ENCODE measurements at places on chromosomes 11 and 22. TPM values are rescaled to one million over a fixed set of nuclear protein-coding genes. Genes with fewer than 3 reads are reported as not detected.

The AIP gene
- 98.2 TPM for total RNA-seq

The ZNF408 gene
- 10.5 TPM for total RNA-seq

The SLC22A8 gene
- total RNA-seq: not detected

The HOATZ gene
- 0.88 TPM for total RNA-seq

The HSPB2 gene
- 5.2 TPM for total RNA-seq

DNA sequence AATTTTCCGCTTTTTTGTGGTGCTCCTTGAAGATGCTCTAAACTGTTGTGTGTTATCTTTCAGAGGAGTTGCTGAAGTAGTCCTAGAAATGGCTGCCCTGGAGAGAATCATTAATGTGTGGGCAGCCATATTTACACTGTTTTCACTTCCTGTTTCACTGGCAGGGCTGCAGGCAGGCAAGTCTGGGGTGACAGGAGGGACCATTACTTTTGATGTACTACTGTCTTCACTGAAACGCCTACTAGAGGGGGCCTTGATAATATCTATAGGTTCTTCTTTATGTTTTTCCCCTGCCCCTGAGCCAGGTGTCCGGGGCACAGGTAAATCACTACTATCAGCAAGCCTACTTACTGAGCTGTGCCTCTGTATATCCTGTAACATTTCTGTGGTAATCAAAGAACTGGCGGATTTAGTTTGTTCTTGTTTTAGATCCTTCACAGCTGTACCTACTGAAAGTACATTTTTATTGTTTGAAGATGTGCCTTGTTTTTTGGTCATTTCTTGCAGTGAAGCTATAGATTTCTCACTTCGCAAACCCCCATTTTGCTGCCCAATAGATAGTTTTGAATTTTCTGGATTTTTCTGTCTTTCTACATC is 39.7 kb downstream of the ACAT1 start:
- DNase-seq: no peak

- no peak for DNase-seq
Measured at GRCh38 chr22:48359613-48359965, 1468.1 kb downstream of the BRD1 start.

DNA sequence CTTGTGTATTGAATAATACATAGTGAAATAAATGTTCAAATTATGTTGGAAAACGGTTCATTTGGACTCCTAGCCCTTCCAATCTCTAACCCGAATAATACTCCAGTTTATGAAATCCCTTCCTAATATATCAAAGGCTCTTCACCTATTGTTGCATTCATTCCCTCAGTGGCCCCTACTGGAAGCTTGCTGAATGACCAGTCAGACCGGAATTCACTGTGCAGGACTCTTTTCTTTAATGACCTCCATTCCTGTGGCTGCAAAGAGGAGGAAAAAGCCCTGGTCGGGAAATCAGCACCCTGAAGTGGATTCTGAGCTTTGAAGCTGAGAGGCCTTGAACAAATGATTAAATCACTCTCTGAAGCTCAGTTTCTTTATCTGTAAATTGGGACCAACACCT is 19.1 kb upstream of the RCN1 start:
- no peak for DNase-seq

- DNase-seq: no peak
Measured at GRCh38 chr11:113591117-113591516, 115.0 kb downstream of the TMPRSS5 start.

GRCh38 chr22:39301926-39302325 is 17.5 kb downstream of the RPL3 start:
- DNase-seq: no peak

- no peak for DNase-seq
Measured at GRCh38 chr11:60966890-60967289, 4.6 kb upstream of the CD6 start.

DNA sequence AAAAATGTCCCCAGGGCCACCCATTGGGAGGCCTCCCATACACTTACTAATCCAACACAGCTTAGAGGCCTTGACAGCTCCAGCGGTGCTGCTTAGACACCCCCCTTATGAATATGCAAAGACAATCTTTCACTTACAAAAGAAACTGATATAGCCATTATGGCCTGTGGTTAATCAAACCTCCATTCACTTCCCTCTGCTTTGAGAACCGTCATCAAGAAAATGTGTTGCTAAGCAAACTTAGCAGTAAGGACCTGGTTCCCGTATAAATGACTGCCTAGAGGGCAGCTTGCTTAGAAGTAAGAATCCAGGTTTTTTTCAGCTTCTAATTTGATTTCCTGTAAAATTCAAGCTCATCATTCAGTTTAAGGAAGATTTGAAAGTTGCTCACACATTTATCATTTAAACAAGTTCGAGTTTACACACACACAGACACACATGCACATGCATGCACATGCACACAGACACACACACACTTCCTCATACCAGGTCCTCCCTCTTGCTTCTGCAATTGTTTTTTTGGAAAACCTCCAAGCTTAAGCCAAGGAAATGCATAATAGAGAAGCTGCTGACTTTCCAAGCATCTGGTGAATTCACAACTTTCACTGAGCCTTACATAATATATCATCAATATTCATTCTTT is 137.7 kb upstream of the BLID start:
- no peak for DNase-seq

- DNase-seq: no peak
Measured at GRCh38 chr22:22421392-22421791, 87.2 kb downstream of the ZNF280B start.

DNA sequence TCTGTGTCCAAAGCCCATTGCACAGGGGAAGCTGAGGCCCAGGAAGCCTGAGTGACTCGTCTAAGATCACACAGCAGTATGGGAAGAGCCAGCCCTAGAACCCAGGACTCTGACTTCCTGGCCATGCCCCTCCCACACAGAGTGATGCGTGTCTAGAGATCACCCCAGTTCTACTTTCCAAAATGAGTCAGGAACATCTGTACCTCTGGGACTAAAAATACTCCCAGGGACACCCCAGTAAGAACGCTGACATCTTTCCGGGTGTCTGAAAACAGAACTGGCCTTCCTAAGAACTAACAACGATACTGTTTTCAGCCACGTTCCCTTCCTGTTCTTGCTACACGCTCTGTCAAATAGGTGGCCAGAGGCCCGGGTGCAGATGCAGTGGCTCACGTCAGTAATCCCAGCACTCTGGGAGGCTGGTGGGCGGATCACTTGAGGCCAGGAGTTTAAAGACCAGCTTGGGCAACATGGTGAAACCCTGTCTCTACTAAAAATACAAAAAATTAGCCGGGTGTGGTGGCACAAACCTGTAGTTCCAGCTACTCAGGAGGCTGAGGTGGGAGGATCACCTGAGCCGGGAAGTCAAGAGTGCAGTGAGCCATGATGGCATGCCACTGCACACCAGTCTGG is 21.7 kb upstream of the PDGFB start:
- DNase-seq: no peak

- DNase-seq: no peak
Measured at GRCh38 chr11:73337846-73338245, 29.8 kb downstream of the ARHGEF17 start.

DNA sequence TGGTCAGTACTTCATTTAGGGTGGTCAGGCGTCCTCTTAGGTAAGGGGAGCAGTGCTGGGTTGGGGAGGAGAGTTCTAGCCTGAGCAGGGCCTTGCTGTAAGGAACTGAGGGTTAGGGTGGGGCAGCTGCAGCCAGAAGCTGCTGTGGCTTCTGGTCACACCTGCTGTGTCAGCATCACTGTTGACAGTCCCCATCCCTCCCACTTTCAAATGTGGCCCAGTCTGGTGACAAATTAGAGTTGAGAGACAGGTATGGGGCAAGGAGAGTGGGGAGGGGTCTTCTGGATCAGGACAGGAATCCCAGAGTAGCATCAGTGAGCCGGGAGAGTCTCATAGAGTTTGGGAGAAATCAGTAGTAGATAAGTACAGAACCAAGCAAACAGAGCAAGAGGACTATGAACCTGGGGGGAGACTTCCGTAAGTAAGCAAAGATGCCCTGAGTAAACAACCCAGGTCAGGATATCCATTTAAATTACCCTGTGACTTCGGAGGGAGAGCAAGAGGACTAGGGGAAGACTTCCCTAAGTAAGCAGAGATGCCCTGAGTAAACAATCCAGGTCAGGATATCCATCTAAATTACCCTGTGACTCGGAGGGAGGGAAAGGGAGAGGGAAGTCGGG is 53.7 kb downstream of the PPP6R2 start:
- no peak for DNase-seq

DNA sequence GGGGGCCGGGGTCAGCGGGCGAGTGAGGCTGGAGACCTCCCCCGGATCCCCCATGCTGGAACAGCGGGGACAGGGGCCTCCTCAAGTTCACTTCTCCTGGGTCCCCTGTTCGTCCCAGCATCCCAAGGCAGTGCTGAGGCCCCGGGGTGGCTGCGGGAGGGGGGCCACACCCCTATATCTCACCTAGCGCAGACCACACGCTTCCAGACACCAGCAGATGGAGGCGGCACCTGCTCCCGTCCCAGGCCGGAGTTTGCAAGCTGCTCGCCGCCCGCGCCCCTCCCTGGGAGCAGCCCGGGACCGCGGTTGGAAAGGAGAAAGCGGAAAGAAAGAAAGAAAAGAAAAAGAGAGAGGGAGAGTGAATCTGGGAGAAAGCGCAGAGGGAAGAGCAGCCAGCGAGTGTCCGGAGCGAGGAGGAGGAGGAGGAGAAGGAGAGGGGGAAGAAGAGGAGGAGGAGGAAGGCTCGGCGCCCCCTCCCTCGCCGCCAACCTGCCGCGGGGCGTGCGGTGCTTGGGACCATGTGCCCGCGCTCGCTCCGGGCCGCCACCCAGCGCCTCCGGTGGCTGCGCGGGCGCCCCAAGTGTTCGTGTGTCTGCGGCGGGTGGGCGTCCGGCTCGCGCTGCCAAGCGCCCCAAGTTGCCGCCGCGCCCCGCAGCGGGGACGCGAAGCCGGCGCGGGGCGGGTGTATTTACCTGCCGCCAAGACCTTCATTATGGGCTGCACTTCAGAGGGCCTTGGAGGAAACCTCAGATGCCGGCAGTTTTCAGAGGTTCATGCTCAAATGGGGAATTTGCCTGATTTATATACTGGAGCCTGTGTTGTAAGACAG is at the start of gene LIF:
LIF (minus strand) TSS at position 775 of the 829 bp plus-strand sequence; CDS start at position 711, 64 bp downstream.
- DNase-seq: no peak

- DNase-seq: no peak
Measured at GRCh38 chr11:27871056-27871455, 170.8 kb upstream of the BDNF start.
